Muscle of arm (tissue), 14 donors: ENCODE measurements at places on chromosomes 13 and 19.

GRCh38 chr19:50967929-50968715 is 1.3 kb downstream of the KLK6 start:
- no peak for DNase-seq

DNA sequence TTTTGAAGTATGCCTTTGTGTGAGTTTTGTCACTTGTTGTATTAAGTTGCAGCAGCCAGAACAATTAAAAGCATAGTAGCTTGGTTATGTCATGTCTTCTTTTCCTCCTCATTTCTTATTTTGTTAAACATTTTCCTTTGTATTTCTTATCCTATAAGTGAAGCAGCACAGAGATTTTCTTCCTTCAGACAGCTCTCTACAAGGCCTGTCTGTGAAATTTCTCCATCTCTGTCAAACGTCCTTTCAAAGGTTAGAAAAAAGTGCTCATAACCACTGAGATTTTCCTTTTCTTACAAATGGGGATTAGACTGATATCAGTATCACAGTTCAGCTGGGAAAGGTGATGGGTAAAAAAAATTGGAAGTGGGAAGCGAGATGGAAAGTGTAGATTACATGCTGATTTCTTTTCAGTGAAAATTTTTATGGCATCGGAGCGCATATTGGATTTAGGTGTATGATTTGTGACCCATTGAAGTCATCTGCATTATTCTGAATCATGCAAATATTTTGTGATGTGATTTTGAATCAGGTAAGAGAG is 71.7 kb downstream of the GPC5 start:
- no peak for DNase-seq

GRCh38 chr19:39498798-39499642 is at the start of gene DLL3:
Gene DLL3 (plus strand): TSS chr19:39498947. CDS start chr19:39498975, 28 bp downstream.
- DNase-seq, result no peak

DNA sequence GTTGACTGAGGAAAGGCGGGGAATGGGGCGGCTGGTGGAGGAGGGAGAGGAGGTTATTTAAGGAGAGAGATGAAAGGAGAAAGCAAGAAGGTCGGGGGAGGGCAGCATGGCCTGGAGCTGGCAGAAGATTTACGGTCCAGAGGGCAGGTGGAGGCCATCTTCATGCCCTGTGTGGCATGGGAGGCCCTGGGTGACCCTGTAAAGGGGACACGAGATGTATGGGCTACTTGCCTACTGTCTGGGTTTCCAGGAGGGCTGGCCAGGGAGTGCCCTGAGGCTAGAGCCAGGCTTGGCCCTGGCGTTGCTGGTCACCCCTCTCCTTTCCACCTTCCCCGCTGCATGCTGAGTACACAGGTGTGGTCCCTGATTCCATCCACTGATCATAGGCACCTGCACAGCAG is 6.1 kb downstream of the WTIP start:
- no peak for DNase-seq

- no peak for DNase-seq
Measured at GRCh38 chr19:39209196-39209595, 5.1 kb upstream of the SYCN start.

DNA sequence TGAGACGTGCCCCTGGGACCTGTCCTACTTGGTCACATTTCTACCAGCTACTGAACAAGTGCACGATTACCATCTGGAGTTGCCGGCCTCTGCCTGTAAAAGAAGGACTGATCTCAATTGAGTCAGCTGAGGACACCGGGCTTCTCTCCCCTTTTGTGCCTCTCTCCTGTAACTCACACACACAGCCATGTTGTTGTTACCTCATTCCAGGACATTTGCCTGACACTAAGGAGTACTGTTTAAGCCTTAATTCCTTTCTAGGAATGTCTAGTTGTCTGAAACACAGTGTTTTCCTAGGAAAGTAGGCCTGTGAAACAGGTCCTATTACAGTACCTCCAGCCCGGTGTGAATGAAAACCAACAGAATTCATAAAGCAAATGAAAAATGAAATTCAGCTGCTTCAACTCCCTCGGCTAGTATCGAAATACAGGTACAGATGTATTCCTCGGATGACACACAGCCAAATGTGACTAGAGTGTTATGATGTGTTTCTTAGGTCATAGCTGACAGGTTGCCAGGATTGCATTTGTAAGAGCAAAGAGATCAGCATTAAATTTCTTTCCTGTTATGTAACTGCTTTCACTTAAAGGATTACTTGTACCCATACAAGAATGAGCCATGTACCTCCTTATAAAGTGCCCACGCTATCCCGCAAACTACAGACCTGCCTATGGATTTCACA is 152.0 kb upstream of the IRS2 start:
- peak; percentile 85 for DNase-seq
